Ureter (tissue), 1 donor: ENCODE measurements at places on chromosomes 13 and 19. TPM values are rescaled to one million over a fixed set of nuclear protein-coding genes. Genes with fewer than 3 reads are reported as not detected.

GRCh38 chr19:41476583-41476982 is 33.6 kb downstream of the ERICH4 start:
- DNase-seq, result no peak

DNA sequence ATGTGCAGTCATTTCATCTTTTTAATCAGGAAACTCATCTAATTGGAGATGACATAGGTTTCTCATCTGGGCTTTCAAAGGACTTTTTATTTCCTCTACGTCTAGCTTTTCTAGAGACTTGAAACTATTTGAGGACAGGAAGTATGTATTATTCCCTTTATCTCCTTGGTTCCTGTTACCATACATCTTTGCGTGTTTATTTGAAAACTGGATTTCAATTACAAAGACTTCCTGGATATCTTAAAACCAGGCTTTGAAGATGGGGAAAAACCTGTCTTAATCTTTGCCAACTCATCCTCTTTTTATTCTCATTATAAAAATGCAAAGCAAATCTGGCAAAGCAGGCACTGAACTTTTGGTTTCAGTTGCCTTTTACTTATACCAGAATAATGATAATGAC is 130.5 kb downstream of the LMO7 start:
- DNase-seq, result no peak

- peak; percentile 55 for DNase-seq
Observed at GRCh38 chr19:47609906-47610894, 1.3 kb downstream of the BICRA start.

GRCh38 chr13:113452942-113453901 is at the start of gene ADPRHL1:
TSS of gene ADPRHL1 (minus strand) at chr13:113453488. CDS start at chr13:113453437, 51 bp downstream.
- no peak for DNase-seq

DNA sequence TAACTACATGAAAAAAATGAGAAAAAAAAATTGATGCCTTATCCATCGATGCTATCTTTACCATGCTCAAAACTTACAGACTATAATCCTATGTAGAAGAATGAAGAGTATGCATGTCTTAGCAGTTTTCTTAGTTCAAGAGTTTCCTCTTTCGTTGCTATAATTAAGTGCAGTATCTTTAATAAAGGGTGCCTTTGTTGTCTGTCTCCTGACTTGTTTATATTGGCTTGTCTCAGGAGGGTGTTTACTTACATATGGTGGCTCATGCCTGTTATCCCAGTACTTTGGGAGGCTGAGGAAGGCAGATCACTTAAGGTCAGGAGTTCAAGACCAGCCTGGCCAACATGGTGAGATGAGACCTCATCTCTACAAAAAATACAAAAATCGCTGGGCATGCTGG is 44.3 kb downstream of the MTMR6 start:
- no peak for DNase-seq

DNA sequence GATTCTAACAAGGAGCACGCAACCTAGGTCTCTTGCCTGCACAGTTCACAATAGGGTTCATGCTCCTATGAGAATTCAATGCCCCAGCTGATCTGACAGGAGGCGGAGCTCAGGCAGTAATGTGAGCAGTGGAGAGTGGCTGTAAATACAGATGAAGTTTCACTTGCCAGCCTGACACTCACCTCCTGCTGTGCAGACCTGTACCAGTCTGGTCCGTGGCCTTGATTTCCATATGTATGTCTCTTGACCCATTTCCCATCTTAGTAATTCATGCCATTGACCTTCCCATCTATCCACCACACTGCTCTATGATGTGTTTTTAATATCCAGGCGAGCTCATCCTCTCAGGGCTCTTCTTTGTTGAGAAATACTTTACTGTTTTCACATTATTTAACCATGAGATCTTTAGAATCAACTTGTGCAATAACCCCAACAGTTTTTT is 95.2 kb downstream of the LRCH1 start:
- DNase-seq, result no peak

GRCh38 chr19:38417544-38418506 is 8.2 kb downstream of the RASGRP4 start:
- DNase-seq, result peak; percentile 76

DNA sequence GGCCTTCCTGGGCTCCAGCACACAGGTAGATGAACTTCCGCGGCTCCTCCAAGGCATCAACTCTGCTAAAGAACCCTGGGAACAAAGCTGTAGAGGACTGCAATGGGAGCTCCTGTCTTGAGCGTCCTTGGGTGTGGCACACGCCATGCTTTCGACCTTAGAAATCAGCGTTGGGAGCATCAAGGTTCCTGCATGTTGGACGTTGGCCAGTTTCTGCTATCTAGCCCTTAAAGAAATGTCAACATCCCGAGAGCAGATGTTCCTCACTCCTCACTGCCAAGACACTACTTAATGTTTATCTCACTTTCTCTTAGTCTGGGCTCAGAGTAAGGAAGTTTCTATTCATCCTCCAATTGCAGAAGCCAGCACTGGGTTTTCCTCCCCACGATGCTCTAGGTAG is 70.6 kb upstream of the MEDAG start:
- no peak for DNase-seq

GRCh38 chr13:41561170-41561569 is 103.8 kb downstream of the RGCC start:
- DNase-seq, result no peak

DNA sequence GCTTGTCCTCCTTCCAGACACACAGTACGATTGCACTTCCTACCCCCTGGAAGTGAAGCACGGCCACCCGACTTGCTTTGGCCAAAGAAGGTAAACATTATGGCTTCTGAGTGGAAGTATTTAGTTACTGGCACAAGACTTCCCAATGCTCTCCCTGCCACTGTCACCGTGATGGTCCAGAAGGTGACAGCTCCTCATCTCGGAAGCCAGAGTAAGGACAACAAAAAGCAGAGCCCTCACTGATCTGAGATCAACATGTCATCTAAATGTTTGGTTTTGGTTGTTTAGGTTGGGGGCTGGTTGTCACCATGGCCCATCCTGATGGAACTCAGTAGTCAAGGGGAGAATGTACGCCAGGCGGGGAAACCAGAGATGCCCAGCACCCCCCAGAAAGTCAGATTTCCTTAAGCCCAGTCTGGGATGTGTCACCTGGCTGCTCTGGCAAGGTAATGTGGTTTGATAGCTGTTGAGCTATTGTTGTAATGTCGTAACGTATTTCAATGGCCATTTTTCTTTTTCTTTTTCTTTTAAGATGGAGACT is 170.1 kb upstream of the ZNF536 start:
- no peak for DNase-seq

GRCh38 chr13:78576261-78576660 is 27.1 kb downstream of the POU4F1 start:
- no peak for DNase-seq

- DNase-seq, result no peak
Observed at GRCh38 chr19:28003543-28003942, 1209.4 kb downstream of the UQCRFS1 start.

DNA sequence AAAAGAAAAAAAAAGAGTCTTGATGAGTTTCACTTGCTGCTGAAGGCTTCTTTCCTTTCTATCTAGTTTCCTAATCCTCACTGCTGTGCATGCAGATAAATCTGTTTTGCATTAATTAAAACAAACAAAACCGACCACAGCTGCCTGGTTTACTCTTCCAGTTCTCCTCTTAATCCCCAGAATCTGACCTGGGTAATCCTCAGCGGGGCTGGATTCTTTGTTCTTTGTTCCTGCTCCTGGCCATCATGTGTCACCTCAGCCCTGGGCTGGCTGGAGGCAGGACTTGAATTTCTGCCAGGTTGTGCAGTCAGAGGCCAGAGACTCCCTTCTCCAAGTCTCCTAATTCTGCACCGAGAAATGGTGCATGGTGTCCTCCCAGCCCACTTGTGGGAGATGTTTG is 52.2 kb upstream of the CYP4F8 start:
- no peak for DNase-seq

GRCh38 chr19:16222806-16223205 is 25.1 kb downstream of the AP1M1 start:
- DNase-seq, result no peak

The LILRB3 gene
- total RNA-seq, result 5.6 TPM

The TNNT1 gene
- 0.89 TPM for total RNA-seq

The PRRG2 gene
- total RNA-seq, result 13.2 TPM

The SOX1 gene
- total RNA-seq, result not detected

The LGALS4 gene
- total RNA-seq, result 9.2 TPM

The TEX101 gene
- total RNA-seq, result not detected

The F2RL3 gene
- total RNA-seq, result 2.6 TPM

The SBSN gene
- not detected for total RNA-seq
